H7 (cell line): ENCODE measurements at places on chromosomes 2 and 18. TPM values are rescaled to one million over a fixed set of nuclear protein-coding genes. Genes with fewer than 3 reads are reported as not detected.

DNA sequence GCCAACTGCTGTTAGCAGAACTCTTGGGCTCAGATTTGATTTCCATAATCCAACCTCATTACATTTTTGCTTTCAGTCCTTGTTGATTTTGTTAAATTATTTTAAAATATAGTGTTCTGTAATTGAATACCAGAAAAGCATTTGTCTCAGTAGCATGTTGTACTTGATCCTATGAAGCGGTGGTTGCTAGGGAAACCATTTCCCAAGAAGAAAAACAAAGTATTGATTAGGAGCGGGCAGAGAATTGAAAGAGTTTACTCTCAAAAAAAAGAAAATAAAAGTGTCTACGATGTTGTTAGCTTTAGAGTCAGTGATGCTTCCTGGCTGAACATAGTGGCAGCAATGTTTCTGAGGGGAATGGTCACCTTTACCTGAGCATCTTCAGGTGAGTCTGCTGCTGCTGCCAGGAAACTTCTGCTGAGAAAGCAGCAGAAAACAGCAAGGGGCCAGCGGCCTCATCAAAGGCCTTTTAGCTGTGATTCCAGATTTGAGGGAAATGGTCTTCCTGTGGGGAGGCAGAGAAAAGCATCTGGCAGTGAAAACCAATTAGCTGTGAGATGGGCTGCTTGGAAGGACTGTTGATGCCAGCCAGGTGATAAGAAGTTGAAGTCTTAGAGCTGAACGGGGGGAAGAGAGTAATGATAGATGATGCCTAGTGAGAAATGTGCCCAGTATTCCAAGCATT lies 37.1 kb downstream of the CRIM1 start:
- no peak for DNase-seq

Gene AQP12B
- total RNA-seq, result not detected in 2 replicates

GRCh38 chr2:40611196-40611595 lies 159.3 kb upstream of the SLC8A1 start:
- DNase-seq, result no peak

- DNase-seq, result no peak
Observed at GRCh38 chr18:79930020-79930642, 21.3 kb downstream of the SLC66A2 start.

DNA sequence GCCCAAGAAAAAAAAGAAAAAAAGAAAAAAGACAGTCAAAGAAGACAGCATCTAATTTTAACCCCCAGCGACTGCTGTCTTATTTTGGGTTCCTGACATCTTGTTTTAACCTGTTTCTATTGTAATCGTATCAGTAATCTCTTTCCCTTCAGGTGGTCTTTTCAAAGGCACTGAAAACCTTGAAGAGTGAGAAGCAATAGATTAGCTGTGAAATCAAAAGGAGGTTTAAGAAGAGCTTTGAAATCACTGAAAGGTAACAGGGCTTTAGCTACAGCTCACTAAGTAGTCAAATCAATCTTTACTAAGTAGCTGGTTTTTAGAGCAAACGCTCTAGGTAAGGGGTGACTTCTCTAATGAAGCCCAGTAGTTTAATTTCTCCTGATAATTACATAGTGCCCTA lies 5.4 kb upstream of the TANC1 start:
- no peak for DNase-seq

DNA sequence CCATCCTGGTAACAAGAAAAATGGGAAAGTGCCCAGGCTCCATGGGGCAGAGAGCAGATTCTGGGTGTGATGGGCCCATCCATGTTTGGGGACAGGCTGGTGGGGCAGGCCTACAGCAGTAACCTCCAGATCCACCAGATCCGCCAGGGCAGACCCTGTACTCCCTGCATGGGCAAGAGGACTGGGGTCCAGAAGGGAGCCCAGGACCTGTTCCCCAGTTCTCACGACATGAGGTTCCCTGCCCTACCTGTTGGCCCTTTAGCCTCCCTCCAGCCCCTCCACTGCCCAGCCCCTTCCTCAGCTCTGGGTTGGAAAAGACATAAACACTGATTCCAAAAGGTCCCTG lies 38.7 kb downstream of the EMX1 start:
- no peak for DNase-seq

Gene DCDC2C
- not detected in 2 replicates for total RNA-seq

Gene SP5
- 7.0 and 10.1 TPM in 2 replicates for total RNA-seq
